ENCODE measurements at places on chromosomes 5 and 9. TPM values are rescaled to one million over a fixed set of nuclear protein-coding genes. Genes with fewer than 3 reads are reported as not detected.

GRCh38 chr5:140224658-140225057, 49.7 kb downstream of the CYSTM1 start:
- no peak overlapping the region for H3K27ac ChIP-seq
- peaks cover 6% of the 10 kb centered on the region for H3K4me1 ChIP-seq

- H3K4me1 ChIP-seq, result no peaks in the 10 kb centered on the region
- H3K27ac ChIP-seq, result peak overlapping the region; percentile 80
- no peak overlapping the region for H3K4me3 ChIP-seq
- no peaks in the 10 kb centered on the region for H3K36me3 ChIP-seq
- DNase-seq, result no peak
Measured at GRCh38 chr5:172887692-172888091, 53.6 kb downstream of the ERGIC1 start.

DNA sequence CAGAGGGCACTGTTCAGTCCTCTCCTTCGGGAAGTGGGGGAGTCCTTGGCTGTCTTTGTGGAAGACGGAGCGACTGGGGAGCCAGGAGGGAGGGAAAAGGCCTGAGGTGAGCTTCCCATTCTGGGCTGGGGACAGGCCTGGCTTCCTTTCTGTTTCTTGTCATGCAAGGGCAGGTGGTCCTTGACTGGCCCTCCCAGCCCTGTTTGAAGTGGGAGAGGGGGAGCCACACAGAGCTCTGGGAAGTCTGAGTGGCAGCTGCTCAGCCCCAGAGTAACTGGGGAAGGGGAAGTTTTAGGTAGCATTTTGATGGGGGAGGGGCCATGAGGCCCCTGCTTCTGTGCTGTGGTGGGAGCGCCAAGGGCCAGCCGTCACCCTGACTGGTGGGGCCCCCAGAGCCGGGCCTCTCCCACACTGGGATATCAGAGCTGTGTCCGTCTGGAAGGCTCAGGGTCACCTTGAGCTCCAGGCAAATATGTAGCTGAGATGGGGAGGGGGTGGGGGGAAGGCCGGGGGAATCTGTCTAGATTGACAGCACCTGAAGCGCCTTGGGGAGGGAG, 6.5 kb downstream of the UNC5A start:
- DNase-seq, result no peak
- peaks cover 83% of the 10 kb centered on the region for H3K27me3 ChIP-seq
- H3K4me1 ChIP-seq, result no peaks in the 10 kb centered on the region
- no peak overlapping the region for H3K27ac ChIP-seq

- no peak overlapping the region for H3K4me3 ChIP-seq
- H3K27ac ChIP-seq, result no peak overlapping the region
- no peaks in the 10 kb centered on the region for H3K27me3 ChIP-seq
- H3K4me1 ChIP-seq, result no peaks in the 10 kb centered on the region
- H3K36me3 ChIP-seq, result no peaks in the 10 kb centered on the region
Measured at GRCh38 chr5:149924486-149924885, 20.1 kb downstream of the PDE6A start.

DNA sequence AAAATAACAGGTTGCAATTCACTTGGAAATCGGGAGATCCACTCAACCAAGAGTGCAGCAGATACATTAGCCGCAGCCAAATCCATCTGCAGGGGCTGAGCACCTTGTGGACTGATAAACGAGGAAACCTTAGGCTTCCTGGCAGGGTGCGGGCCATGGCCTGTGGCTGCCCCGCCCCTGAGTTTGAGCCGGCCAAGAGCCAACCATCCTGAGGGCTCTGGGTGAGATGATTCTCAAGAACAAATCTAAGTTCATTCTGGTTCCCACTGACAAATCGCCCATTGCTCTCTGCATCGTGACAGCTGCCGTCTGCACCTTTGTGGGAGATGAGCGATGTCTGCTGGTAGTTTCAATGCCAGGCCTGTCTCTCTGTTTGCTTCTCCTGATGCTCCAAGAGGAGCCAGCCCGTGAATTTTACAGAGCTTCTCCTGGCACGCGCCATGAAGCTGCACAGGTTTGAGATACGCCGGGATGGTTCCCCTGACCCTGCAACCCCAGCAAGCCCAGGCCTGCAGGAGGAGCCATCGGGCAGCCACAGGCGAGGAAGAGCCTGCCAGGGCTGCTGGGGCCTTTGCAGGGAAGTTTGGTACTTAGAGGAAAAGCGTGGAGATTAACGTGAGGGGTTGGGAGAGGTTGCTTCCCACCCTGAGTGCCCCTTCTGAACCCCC, 154.0 kb downstream of the OLFM1 start:
- H3K4me1 ChIP-seq, result no peaks in the 10 kb centered on the region
- H3K36me3 ChIP-seq, result no peaks in the 10 kb centered on the region
- H3K4me3 ChIP-seq, result no peak overlapping the region
- H3K27ac ChIP-seq, result no peak overlapping the region

ABLIM3 gene
- total RNA-seq, result 26.3 TPM

IL33 gene
- total RNA-seq, result 29.2 TPM

MACIR gene
- 13.4 TPM for total RNA-seq

TRIM36 gene
- 7.2 TPM for total RNA-seq

CDO1 gene
- 342 TPM for total RNA-seq

GRCh38 chr5:174307656-174308271, 262.3 kb downstream of the NSG2 start:
- H3K27ac ChIP-seq, result no peak overlapping the region
- no peaks in the 10 kb centered on the region for H3K27me3 ChIP-seq
- no peak overlapping the region for H3K4me3 ChIP-seq
- DNase-seq, result peak; percentile 4

- H3K4me3 ChIP-seq, result no peak overlapping the region
- H3K27ac ChIP-seq, result peak overlapping the region; percentile 13
Measured at GRCh38 chr5:68505917-68506860, 290.6 kb downstream of the PIK3R1 start.

DDX4 gene
- total RNA-seq, result not detected

TRIM32 gene
- 18.7 TPM for total RNA-seq

NOXA1 gene
- total RNA-seq, result 2.9 TPM

GRCh38 chr9:21998026-21998425, 3.4 kb downstream of the CDKN2B-AS1 start:
- no peaks in the 10 kb centered on the region for H3K36me3 ChIP-seq
- DNase-seq, result no peak
- H3K27ac ChIP-seq, result no peak overlapping the region
- H3K4me3 ChIP-seq, result no peak overlapping the region

DNA sequence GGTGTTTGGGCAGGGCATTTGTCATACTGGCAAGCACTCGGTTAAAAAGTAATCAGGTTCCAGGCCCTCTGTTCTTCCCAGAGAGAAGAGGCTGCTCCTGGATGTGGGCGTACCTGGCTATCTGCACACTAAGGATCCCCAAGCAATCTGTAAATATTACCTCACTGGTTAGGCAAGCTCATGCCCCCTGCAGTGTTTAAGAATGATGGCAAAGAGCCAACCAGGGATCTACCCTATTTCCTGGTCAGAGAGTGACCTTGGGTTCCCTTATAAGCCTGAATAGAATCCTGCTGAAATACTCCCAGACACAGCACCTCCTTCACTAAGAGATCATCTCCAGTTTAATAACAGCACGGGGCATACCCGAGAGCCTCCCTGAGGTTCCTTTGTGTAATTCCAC, 181.2 kb downstream of the PIK3R1 start:
- no peak overlapping the region for H3K4me3 ChIP-seq
- no peak for DNase-seq
- H3K27me3 ChIP-seq, result no peaks in the 10 kb centered on the region
- H3K36me3 ChIP-seq, result no peaks in the 10 kb centered on the region
- H3K27ac ChIP-seq, result peak overlapping the region; percentile 86

DNA sequence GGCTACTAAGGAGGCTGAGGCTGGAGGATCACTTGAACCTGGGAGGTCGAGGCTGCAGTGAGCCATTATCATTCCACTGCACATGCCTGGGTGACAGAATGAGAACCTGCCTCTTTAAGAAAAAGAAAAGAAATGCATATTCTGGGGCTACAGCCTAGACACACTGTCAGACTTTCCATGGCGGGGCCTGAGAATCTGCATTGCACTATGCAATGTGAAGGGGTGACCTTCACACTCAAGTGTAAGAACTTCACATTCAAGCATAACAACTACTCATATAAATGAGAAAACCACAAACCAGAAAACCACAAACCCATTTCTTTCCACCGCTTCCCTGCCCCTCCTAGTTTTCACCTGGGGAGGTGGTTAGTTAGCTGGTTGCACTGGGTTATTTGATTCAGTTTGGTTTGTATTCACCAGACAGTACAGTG, 18.0 kb upstream of the FBP2 start:
- H3K27ac ChIP-seq, result no peak overlapping the region
- no peaks in the 10 kb centered on the region for H3K4me1 ChIP-seq
- no peak for DNase-seq

TLR4 gene
- total RNA-seq, result 31.1 TPM

GRCh38 chr9:86598411-86599239, 244.4 kb upstream of the TUT7 start:
- no peaks in the 10 kb centered on the region for H3K27me3 ChIP-seq
- no peak overlapping the region for H3K4me3 ChIP-seq
- H3K4me1 ChIP-seq, result peaks cover 7% of the 10 kb centered on the region
- DNase-seq, result no peak
- H3K27ac ChIP-seq, result no peak overlapping the region
- H3K36me3 ChIP-seq, result no peaks in the 10 kb centered on the region

Data from breast epithelium (tissue), 4 donors.